ENCODE measurements at places on chromosomes 12 and 14. TPM values are rescaled to one million over a fixed set of nuclear protein-coding genes. Genes with fewer than 3 reads are reported as not detected.

GRCh38 chr14:58899317-58899713 is 261.6 kb downstream of the DACT1 start:
- no peak for DNase-seq

- no peak for DNase-seq
Measured at GRCh38 chr12:2675776-2676175, 119.0 kb upstream of the FKBP4 start.

DNA sequence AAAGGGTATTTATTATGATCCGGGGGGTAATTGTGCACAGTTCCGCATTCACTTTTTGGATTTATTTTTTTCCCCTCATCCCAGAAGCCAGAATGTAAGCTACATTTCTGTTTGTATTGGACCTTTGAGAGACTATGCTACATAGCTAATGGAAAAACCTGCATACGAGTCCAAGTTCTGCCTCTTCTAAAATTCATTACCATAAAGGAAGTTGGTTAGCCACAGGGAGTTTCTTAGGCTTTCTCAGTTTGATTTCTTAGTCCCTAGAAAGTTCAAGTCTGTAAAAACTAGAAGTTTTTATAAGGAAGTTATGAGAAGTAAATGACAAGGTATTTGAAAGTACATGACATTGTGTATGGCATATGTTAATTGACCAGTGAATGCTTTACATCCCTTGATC is 138.7 kb downstream of the PDE3A start:
- no peak for DNase-seq

DNA sequence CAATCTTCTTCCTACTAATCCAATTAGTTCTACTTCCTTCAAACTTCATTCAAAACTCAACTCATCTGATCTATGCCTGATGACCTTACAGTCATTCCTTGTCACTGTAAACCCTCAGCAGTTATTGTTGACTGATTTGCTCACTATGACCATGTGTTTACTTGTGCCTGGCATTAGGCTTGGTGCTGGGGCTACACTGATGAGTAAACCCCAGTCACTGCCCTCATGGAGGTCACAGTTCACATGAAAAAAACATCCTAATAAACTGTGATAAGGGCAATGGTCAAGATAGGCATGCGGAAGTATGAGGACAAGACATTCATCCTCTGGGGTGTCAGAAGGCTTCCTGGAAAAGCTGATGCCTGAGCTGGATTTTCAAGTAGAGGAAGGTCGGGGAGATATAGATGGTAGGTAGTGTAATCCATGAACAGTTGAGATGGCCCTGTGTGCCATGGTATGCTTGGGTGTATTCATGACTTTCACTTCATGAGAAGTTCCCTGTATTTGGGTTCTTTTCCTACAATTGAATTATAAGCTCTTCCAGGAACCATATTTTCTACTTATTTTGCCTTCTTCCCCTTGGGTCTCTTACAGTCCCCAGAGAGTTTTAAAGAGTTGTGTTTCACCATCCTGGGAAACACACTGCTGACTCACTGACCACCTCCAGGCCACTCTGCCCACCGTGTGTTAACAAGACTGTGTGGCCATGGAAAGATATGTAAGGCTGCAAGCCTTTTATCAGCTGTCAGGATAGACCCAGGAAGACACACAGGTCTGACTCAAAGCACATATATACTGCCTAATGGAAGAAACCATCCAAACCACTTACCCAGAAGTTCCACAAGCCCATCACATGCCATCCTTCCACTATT is 38.7 kb upstream of the DUSP6 start:
- no peak for DNase-seq

DNA sequence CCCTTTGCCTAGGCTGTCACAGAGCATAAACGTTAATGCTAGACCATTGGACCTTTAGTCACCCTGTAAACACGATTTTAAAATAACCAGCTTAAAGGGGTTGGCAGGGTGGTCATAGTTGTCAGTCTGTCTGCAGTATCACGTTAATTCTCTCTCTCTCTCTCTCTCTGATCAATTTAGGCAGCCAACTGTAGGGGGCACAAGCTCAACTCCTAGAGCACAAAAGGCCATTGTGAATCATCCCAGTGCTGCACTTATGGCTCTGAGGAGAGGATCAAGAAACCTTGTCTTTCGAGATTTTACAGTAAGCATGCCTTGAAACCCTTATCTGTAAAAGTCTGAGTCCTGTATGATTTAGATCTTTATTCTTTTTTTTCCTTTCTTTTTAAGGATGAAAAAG is 97.1 kb downstream of the SCAF11 start:
- DNase-seq = no peak

DNA sequence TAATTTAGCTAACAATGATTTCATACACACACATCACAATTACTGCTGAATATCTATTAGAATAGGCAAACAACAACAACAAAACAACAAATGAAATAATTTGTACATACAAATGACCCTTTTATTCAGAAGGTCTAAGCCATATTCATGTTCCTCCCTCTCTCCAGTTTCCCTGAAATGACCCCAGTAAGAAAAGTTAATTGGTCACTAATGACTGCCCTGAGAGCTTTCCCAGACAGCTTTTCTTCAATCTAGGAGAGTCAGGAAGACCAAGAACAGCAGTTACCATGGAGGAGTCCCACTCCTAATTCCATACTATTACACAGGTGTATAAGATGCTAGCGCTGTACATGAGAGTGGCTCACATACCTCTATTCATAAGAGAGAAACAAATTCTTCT is 121.2 kb upstream of the GRIP1 start:
- DNase-seq = no peak

DNA sequence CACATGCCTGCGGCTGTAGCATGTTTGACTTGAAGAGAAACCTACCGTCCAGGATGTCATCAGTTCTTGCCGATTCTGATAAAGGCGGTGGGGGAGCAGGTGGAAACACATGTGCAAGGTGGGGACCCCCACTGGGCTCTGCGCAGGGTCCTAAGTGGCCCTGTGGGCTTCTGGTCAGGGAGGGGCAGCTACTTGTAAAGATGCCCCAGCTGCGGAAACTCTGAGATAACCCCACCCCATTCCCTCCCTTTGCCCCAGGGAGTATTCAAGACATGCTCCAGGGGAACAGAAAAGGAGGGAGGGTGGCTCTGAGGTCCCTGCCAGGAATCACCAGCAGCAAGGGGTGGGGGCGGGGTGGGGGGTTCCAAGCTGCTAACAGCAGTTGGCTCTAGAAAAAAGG is 67.6 kb downstream of the PIWIL1 start:
- no peak for DNase-seq

GRCh38 chr14:70193396-70193795 is 4.6 kb upstream of the SLC8A3 start:
- DNase-seq = no peak

DNA sequence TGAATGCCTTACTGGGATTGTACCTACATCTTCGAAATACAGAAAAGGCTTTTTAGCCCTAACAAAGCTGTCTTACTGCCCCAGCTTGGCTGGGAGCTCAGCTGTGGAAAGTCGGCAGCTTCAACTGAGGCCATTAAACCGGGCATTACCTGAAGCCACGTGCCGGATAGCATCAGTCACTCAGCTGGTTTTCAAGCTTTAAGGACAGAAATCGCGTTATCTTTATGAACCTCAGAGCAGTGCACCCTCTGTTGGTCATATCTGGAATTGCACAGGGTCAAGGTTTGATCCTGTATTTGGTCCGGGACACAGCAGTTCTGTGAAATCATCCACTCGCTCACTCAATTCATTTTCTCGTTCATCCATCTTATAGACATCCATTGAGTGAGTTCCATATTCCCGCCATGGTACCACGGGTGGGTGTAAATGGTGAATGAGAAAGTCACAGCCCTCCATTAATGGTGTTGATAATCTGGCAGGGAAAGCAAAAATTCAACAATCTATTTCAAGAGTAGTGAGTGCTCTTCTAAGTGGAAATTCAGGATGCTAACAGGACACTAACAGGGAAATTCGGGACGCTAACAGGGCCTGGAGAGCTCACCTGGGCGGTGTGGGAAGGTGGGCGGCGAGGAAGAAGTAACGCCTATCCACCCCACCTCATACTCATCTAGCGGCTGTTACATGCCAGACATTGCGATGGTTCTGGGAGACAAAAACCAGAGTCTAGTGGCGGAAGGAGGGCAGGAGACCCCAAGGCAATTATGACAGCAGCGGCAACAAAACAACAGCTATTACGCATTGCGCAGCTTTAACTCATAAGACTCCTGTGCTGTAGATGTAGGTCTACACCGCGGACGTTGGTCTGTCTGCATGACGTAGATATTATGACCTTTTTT is 60.6 kb upstream of the TCL1A start:
- DNase-seq = no peak

DNA sequence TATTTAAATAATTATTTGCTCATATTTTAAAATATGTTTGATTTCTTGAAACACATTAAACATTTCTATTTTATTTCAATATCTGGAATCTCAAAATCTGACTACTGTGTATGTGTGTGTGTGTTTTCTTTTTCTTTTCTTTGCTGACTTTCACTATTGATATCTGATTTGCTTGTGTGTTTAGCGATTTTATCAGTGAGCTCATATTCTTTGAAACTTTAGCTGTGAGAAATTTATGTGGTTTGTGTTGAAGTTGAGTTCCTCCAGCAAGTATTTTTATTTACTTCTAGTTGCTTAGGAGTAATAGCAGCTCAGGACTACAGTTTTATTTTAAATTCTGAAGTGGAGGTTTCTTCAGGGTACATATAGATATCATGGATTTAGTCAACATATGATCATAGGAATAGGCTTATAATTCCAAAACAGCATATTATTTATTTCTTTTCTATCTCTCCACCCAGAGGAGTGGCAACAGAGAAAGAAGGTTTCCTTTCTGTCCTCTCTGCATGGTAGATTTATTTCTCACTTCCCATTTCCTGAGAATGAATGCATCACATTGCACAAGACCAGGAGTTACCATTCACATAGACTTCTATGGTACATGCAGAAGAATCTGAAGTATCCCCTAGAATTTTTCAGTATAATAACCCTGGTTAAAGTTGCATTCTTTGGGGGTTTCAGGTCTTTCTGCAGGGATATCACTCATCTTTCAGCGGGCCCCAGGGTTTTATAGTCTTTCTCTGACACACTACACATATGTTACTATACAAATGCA is 60.5 kb downstream of the PTPRQ start:
- no peak for DNase-seq

DNA sequence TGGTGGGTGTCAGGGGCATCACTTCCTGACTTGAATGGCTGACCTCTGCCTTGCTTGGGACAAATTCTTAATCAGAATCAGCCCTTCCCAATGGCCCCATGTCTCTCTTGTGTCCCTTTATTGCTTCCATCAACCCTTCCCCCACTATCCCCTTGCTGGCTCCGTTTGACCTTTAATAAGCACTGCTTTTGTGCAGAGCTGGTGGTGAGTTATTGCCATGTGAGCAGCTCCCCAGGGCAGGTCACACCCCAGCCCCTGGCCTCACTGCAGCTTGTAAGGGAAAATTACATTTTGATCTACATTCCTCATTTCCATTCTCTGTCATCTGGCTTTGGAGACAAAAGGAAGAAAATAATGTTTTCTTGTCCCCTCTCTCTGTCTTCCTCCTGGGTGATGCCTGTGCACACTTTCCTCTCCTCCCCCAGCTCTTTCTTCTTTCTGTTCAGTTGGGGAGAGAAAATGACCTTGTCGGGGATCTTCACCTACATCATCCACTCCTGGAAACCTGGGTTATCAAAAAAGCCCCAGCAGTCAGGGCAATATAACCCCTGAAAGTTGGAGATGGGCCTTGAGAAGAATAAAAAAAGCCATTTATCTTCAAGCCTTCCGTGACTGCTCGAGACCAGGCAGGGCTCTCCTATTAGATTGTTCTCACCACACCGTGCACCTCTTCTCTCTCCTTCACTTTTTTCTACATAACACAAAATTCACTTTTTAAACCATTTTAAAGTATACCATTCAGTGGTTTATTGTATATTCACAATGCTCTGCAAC is 100.4 kb upstream of the SRRM4 start:
- DNase-seq = no peak

GRCh38 chr14:23624830-23625404 is 11.2 kb upstream of the DHRS2 start:
- no peak for DNase-seq

DNA sequence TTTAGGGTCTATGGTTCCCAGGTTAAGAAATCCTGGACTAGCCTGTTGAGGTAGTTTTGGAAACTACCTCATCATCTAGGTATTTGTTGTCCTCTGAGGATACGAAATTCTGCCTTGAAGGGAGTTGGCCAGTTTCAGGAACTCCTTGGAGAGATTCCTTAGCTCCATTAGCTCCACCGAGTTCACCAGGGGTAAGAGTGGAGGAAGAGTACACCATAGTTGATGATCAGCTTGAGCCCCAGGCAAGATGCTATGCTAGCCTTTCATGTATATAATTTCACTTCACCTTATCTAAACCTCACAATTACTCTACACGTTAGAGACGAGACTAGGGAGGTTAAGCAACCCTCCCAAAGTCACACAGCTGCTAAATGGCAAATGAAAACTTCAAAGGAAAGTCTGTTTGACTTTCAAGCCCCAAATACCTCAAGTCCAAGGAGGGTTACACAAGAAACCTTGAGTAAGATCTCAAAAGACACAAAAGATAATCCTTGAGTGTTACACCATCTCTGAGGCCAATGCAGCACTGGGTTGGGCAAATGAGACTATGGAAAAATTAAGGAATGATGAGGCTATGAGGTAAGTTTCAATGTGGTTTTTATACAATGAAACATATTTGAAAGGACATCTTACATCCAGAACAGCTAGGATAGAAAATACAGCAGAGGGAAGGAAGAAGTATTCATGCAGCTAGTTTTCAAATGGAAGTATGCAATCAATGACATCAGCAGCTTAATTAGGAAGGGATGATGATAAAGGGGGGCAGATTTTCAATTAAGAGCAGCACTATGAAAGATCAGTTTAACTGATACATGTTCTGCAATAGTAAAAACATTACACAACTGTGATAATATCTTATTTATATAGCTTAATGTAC is 97.2 kb upstream of the KRAS start:
- DNase-seq = no peak

GRCh38 chr12:95700316-95700785 is 90.2 kb downstream of the NTN4 start:
- no peak for DNase-seq

Gene POTEG
- total RNA-seq = not detected

Gene GARIN6
- not detected for total RNA-seq

Gene PROX2
- total RNA-seq = not detected

Gene FGF6
- not detected for total RNA-seq

Gene C12orf43
- total RNA-seq = 19.8 TPM

Gene KRT80
- 1.5 TPM for total RNA-seq

Gene POLE2
- total RNA-seq = 8.0 TPM

Gene HHIPL1
- total RNA-seq = 4.3 TPM

Gene SOAT2
- total RNA-seq = not detected

Gene CCDC175
- not detected for total RNA-seq

Gene HSPA2
- 14.5 TPM for total RNA-seq

Gene ABCD2
- total RNA-seq = not detected

Gene PMCH
- not detected for total RNA-seq

Gene PMEL
- total RNA-seq = 1.1 TPM
